ENCODE measurements at places on chromosomes 7 and 10.

GRCh38 chr10:35911233-35911632 lies 269.1 kb upstream of the FZD8 start:
- DNase-seq = no peak

- no peak for DNase-seq
These were observed 7.4 kb downstream of the HK1 start for GRCh38 chr10:69285699-69286098.

DNA sequence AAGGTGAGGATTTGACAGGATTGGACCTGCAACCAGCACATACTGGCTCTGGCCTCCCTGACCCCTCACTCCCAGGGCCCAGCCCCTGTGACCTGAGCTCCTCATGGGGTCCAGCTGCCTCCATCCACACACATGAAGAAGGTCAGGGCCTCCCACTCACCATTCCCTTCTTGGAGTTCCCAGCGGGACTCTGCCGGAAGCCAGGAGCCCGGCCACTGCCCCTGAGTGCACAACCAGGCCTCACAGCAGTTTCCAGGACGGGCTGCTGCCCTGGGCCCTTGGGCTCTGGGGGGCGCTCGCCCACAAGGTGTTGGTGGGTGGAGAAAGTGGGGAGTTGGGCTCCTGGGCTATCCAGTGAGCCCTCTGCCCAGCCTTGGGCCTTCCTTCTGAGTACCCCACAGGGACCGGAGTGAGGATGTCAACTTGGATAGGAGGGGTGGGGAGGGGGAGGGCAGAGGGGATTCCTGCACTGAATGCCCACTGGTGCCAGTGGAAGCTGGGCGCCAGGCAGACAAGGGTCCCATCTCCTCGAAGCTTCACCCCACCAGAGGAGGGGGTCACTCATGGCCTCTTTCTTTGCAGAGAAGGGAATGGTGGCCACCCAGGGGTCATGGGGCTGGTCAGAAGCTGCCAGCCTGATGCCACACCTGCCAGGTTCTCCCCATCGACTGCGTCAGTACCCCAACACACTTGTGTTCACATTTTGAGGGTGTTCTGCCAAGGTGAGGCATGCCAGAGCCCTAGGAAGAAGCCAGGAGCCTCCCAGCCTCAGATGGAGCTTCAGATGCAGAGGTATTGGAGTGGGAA lies 115.3 kb downstream of the PTPN20 start:
- no peak for DNase-seq

- no peak for DNase-seq
These were observed 14.2 kb upstream of the GET4 start for GRCh38 chr7:862157-862556.

Measured in fibroblast of skin of back (primary cell).